Pancreas (tissue), 10 donors: ENCODE measurements at places on chromosomes 3 and 15.

DNA sequence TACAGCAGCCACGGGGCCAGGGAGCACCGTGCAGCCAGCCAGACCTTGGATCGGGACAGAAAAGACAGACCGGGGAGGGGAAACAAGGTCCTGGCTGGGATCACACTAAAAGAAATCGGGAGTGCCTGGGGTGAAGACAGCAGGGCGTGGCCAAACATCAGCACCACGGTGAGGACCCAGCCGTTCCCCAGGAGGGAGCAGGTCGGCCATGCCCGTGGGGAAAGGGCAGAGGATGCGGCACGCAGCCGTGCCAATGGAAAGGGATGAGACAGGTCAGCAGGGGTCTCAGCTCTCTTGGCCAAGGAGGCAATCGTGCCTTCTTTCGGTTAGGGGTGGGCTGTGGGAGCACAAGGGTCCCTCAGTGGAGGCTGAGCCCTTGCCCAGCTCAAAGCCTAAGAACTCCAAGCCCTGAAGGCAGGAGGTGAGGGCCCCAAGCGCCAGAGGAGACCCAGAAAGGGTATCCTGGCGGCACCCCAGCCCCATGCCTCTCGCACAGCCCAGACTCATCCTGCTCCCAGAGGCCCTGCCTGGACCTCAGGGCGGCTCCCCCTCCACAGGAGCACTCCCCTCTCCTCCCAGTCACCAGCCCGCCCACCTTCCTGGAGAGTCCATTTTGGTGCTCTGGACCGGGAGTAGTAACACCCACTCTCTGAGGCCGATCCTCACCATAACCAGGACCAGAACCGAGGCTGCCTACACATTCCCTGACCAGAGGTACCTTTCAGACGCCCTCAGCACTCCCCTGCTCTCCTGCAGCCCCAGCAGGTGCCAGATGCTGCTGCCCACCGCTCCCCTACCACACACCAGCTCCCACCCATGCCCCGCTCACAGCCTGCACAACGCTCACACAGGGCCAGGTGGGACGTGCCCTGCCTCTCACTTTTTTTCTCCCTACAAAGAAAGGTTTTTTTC is 23.2 kb upstream of the OCA2 start:
- DNase-seq = no peak

GRCh38 chr3:123385981-123386380 is 62.9 kb downstream of the ADCY5 start:
- no peak for DNase-seq

DNA sequence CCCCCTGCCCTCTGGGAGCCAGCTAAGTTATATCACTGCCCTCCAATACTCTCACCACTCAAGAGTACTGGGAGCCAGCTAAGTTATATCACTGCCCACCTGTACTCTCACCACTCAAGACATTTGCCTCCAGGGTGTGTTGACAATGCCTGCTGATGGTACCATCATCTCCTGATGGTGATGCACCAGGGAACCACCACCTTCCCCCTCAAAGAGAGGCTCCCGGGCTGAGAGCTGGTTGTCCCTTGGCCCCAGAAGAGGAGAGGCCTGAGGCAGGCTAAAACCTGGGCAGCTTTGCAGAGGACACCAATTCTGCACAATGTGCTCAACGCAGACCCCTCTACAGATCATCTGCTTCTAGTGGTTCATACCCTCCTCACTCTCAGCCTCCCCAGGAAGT is 7.5 kb upstream of the HAPLN3 start:
- DNase-seq = no peak

GRCh38 chr3:188244395-188244861 is 90.5 kb downstream of the LPP start:
- no peak for DNase-seq

GRCh38 chr3:43957553-43957952 is 266.8 kb downstream of the ABHD5 start:
- no peak for DNase-seq

DNA sequence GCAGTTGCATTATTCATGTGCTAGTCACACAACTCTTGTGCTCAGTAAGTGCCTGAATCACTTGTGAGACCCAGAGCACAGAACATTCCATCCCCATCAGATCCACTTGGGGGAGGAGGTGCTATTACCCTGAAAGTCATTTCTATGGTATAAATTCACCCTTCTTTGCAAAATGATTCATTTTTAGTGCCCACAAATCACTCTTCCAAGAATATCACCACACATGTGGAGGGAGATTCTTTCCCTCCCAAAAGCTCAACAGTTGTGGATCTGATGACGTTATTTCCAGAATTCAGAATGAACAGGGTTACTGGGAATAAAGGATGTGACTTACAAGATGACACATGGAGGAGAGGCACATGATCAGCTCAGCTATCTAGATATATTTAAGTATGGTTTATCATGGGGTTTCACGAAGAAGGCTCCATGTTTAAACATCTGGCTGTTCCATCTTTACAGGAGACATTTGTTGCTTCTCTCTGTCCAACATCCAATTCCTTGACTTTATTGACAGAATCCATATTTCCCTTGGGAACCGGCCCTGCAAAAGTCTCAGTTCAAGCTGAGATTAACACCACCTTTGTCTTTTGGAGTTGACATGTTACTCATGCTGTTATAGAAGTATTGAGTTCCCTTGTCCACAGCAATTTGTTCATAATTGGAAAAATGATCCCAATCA is 214.2 kb upstream of the PROK2 start:
- DNase-seq = no peak

- DNase-seq = no peak
Measured at GRCh38 chr3:135175728-135176277, 380.7 kb downstream of the EPHB1 start.

DNA sequence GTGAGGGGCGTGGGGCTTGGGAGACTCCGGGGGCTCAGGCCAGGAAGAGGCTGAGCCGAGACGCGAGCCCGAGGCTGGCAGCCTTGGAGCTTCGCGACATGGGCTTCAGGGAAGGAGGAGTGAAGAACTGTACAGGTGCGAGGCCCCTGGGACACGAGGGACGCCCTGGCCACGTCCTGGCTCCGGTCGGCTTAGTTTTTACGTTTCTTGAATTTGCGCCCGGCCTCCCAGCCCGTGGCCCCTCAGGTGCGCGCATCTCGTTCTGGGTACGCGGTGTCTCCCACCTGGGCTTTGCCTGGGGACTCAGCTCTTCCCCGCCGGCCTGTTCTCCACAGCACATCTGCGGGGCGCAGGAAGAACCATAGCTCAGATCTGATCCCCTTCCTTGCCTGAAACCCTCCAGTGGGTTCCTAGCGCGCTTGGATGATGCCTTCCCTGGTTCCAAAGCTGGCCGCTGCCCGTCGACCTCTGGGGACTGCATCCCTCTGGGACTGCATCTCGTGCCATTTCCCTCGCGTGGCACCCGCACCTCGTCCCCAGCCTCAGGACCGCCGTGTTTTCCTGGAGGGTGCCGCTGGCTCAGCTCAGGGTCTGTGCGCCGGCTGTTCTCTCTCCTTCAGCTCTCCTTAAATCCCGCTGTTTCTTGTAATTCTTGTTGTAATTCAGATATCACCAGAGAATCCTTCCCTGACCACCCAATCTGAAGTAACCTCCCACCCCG is 614 bp downstream of the CHCHD6 start:
- no peak for DNase-seq

GRCh38 chr3:135090020-135090717 is 295.1 kb downstream of the EPHB1 start:
- no peak for DNase-seq

GRCh38 chr15:90402767-90403166 is 14.7 kb downstream of the IQGAP1 start:
- DNase-seq = no peak
